T1000 (cell line): ENCODE measurements at places on chromosomes 2 and 18.

DNA sequence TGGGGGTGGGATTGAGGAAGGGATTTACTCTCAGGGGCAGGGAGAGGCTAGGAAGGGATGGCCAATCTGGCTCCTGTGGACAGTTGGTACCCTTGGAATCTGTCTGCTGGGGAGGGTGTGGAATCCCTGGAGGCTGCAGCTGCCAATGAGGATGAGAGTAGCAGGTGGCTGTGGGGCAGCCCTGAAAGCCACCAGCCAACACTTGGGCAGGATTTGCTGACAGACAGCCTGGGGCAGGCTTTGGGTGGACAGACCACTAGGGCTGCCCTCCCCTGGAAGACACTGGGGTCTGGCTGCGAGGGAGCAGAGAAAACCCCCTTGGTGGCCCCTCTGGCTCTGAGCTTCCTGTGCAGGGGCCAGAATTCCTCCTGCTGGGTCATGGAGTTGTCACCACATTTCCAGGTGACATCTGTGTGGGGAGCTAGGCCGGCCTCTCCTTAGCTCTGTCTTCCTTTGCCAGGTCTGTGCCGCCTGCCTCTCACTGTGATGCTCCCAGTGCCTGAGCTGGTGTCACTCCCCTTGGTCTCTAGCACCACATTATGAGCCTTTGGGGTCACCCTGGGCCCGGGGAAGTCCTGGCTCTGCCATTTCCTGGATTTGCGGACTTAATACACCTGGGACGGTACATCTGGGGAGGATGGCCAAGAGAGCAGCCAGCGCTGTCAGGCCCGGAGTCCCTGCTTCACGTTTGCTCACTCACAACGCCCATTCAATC lies 13.4 kb upstream of the ARHGEF4 start:
- no peak for DNase-seq

GRCh38 chr2:145199827-145200706 lies 680.1 kb upstream of the ZEB2 start:
- DNase-seq, result no peak

- DNase-seq, result no peak
Observed at GRCh38 chr2:3451926-3452671, 67.2 kb downstream of the ADI1 start.

- no peak for DNase-seq
Observed at GRCh38 chr18:73544032-73544431, 603.6 kb downstream of the FBXO15 start.

- no peak for DNase-seq
Observed at GRCh38 chr18:6219116-6219717, 195.5 kb downstream of the L3MBTL4 start.

DNA sequence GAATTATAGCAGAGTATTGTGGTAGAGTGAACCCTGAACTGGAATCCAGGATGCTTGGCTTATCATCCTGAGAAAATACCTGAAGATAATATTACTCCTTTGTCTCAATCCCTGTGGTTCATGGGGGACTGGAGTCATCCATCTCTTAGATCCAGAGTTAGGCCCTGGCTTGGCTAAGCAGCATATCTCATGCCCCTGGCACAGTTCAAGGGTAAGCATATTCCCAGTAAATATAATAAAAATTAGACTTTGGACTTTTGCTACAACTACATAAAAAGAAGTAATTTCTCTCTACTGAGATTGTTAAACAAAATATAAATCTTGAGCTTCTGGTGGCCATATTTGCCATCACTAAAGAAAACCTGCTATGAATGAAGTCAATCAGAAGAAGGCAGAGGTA lies 47.7 kb upstream of the STK39 start:
- DNase-seq, result no peak

DNA sequence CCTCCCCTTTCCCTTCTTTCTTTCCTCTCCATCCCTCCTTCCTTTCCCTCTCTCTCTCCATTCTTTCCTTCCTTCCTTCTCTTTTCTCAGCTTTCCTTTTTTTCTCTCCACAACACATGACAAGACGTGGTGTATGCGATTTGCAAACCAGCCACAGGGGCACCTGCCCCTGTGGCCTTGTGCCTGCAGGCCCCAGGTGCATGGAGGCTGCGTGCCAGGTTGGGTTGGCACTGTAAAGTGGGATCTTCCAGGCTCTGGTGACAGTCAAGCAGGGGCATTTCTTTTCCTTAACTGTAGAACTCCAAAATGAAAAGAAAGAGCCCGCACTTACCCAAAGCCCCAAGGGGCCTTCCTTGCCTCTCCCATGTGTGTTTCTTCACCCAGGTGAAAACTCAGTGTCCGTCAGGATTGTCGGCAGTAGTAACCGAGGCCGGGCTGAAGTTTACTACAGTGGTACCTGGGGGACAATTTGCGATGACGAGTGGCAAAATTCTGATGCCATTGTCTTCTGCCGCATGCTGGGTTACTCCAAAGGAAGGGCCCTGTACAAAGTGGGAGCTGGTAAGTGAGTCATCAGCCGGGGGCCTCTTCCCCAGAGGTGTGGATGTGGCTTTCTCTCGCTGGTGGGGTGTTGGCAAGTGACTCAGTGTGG lies 50.9 kb downstream of the MARCO start:
- no peak for DNase-seq

- DNase-seq, result no peak
Observed at GRCh38 chr18:23528580-23529472, 25.5 kb downstream of the RMC1 start.

- DNase-seq, result no peak
Observed at GRCh38 chr2:169975221-169975620, 148.0 kb downstream of the UBR3 start.

- DNase-seq, result peak; percentile 59
Observed at GRCh38 chr2:109486711-109487535, 126.8 kb downstream of the SEPTIN10 start.

DNA sequence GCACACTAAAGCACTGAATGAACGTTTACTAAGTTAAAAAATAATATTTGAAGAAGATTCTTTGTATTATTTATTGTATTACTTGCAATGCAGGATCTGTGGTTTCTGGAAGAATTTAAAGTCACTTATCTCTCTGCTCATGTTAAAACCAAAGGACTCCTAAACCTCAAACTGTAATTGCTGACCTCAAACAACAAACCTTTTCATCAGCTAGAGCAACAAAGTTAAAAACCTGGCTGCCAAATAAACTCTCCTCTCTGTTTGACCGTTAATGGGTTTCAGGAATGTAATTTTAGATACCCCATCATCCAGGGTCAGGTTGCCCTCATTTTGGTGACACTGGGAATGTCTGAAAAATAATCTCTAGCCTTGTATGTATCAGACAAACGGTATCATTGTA lies 239.1 kb downstream of the TGIF1 start:
- no peak for DNase-seq

DNA sequence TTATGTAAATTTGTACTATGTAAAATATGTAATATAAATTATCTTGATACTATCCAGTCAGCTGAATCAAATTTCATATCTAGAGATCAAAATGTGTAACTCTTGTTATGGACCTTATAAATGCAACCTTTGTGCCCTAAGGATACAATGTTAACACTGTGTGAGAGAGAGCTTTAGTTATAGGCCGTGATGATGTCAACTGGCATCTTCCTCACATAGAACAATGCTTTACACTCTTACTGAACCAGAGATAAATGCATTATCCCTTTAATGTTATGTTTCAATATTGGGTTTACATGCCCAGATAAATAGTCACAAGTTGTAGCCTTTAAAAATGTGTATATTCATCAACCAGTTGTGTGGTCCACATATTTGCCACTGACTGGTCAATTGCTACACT lies 115.1 kb downstream of the KCNJ3 start:
- no peak for DNase-seq

GRCh38 chr18:55243857-55244256 lies 284.6 kb upstream of the CCDC68 start:
- DNase-seq, result no peak

DNA sequence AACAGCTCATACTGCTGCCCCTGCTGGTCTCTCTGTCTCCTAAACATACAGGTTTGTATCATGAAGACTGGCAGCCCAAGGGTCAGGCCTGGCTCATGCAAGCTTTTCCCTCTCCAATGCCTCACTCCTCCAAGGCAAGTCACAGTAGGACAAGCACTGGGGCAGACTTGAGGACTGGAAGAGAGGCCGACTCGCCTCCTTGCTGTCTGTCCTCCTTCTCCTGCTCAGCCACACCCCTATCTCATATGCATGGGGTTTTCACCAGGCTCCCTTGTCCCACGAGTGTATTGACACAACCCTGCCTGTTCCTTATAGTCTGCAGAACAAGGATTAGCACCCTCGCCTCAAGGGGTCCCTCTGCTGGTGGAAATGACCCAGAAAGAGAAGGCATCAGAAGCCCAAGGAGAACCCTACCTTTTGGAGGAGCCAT lies 223.7 kb downstream of the SOX11 start:
- DNase-seq, result peak; percentile 29

- no peak for DNase-seq
Observed at GRCh38 chr2:30792521-30792920, 14.7 kb downstream of the CAPN13 start.

DNA sequence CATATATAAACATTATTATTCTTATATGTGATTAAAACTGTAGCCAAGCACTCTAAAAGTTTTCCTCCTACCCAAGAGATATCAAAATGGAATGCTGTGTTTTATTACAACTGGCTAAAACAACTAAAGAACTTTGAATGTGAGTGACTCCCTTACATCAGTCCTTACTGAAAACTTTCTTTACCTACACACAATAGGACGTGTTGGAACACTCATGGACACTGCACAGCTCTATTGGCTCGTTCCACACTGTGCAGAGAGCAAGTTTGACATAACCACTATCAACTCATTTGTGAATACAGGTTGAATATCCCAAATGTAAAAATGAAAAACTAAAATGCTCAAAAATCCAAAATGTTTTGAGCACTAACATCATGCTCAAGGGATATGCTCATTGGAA lies 650.6 kb downstream of the SLC4A3 start:
- no peak for DNase-seq

DNA sequence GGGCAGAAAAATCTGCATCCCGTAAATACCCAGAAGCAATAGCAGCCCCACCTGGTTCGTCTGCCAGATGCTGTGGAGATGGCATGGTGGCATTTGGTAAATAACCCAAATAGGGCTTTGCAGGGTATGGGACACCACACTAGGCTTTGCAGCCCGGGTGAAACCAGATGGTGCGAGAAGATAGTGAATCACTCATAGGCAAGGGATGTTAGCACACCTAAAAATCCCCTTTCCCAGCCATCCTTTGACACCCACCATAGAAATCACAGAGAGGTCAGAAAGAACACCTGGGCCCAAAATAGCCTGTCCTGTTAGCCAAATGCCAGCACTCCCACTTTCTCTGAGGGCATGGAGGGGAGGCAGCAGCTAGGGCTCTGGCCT lies 47.6 kb downstream of the BCL11A start:
- DNase-seq, result no peak

DNA sequence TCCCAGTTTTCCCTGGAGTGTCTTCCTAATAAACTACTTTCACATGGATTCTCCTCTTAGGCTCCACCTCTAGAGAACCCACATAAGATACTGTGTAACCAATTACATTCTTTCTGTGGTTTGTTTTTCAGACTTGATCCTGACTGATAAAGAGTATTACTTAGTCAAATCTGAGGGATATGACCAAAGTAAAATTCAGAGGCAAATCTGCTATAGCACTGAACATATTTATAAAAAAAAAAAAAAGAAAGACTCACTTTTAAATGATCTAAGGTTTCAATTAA lies 13.9 kb downstream of the CKAP2L start:
- DNase-seq, result no peak

DNA sequence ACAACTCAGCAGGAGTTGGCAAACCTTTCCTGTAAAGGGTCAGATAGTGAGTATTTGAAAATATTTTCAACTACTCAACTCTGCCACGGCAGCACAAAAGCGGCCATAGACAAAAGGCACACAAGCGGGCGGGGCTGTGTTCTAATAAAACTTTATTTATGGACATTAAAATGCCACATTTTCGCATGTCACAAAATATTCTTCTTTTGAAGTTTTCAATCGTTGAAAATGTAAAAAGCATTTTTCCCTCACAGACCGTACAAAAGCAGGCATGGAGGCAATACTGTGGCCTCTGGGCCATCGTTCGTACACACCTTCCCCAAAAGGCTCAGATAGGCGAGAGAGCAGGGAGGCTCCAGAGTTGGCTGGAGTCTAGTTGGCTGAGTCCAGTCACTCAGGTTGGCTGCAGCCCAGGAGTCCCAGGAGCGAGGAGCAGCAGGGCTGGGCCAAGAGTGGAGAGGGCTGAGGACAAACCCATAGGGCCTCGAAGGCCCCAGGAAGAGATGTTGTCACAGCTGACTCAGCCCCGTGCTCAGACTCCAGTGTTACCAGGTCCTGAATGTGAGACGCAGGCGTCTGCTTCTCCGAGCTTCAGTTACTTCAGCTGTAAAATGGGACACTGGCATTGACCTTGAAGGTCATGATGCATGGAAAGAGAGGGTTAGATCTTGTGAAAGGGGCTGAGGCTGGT lies 42.5 kb downstream of the SDC1 start:
- DNase-seq, result peak; percentile 38

GRCh38 chr2:129782633-129782990 lies 196.9 kb upstream of the RAB6C start:
- DNase-seq, result no peak

- DNase-seq, result no peak
Observed at GRCh38 chr18:61549416-61549815, 216.2 kb downstream of the CDH20 start.

DNA sequence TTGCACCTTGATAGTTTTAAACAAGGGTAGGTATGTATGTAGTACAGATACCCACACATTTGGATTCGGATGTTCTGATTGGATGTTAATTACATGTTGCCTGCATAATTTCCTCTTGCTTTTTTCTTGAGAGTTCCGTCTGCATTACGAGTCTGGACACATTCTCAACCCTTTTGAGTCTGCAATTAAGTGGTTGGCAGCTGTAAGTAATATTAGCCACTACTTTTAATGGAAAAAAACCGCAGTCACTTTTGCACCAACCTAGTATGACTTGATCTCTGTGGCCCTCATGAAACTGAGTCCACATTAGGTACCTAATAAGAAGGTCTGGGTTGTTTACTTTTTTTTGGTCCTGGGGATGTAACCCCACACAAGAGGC lies 217.3 kb downstream of the VAPA start:
- DNase-seq, result no peak

DNA sequence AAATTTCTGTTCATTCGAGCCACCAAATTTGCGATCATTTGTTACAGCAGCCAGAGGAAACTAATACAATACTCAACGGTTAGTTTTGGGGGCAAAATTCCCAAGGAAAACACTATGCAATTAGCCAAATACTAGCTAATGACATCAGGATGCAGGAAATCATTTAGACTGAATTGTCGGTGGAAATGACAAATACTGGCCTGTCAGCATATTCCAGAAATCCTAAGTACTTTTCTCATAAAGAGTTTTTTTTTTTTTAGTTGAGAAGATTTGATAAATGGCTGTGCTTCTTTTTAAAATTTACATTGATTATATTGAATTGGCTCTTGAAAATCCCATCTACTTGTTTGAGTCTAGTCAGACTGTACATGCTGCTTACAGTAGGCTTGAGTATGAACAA lies 410.1 kb downstream of the SUCLG1 start:
- no peak for DNase-seq
